Activated T-helper 9 cell treated with anti-CD3 and anti-CD28 coated beads, Interleukin-2, amount 50 U/mL, for 16 hours (primary cell): ENCODE measurements at places on chromosomes 4 and X.

- no peak for DNase-seq
Observed at GRCh38 chr4:88693792-88694191, 3.8 kb downstream of the NAP1L5 start.

- DNase-seq, result no peak
Observed at GRCh38 chr4:47010347-47010911, 17.0 kb upstream of the GABRA4 start.

DNA sequence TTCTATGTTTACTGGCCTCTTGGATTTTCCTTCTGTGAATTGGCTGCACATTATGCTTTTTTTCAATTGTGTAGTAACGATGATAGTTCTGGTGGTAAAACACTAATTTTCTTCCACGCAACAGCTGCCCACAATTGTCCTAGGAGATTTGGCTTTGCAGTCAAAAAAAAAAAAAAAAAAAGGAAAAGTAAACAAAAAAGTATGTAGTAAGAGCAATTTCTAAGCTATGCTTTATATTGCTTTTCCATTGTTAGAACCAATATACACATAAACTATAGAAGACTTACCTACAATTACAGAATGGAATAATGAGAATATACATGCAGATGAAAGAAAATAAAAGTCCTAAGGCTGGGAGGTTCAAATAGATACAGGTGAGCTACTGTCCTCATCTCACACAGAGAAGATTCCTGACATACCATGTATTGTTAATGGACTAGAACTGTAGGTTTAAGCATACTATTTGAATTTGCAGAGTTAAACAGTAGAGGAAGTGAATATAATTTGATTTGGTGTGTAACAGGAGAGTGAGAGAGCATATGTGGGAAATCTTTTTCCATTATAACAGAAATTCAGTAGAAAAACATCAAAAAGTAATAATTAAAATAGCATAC, 976.2 kb downstream of the RAB28 start:
- no peak for DNase-seq

DNA sequence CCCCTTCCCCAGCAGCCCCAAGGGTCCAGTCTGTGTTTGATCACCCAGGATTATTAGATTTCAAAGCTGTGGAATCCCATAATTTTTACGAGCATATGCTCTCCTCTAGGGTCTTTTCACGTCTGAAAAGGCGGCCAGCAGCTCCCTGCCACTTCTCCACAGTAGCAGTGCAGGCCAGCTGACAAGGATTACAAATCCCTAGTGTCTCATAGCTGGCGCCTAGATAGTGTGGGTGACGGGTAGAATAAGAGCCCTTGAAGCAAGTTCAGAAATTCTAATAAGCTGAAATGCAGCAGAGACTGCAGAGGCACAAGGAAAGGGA, 79.4 kb downstream of the RLIM start:
- no peak for DNase-seq

GRCh38 chr4:29375716-29376115, 1344.5 kb upstream of the PCDH7 start:
- no peak for DNase-seq

DNA sequence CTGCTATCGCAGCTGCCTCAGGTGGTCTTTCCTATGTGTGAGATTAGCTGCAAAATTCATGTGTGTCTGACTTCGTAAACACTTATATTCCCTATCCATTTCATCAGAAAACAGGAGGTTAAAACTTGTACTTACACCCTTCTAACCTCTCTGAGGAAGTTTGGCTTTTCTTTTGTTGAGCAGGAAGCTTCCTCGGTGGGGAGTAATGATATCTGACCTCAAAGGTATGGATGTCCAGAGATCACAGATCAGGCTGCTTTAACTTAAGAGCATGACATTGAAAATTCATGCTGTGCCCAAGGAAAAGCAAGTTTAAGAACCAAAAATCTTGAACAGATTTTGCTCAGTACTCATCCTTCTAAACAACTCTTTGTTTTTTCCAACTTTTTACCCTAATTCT, 429.1 kb downstream of the STIM2 start:
- DNase-seq, result no peak

- no peak for DNase-seq
Observed at GRCh38 chr4:788636-789297, 37.2 kb downstream of the CPLX1 start.

DNA sequence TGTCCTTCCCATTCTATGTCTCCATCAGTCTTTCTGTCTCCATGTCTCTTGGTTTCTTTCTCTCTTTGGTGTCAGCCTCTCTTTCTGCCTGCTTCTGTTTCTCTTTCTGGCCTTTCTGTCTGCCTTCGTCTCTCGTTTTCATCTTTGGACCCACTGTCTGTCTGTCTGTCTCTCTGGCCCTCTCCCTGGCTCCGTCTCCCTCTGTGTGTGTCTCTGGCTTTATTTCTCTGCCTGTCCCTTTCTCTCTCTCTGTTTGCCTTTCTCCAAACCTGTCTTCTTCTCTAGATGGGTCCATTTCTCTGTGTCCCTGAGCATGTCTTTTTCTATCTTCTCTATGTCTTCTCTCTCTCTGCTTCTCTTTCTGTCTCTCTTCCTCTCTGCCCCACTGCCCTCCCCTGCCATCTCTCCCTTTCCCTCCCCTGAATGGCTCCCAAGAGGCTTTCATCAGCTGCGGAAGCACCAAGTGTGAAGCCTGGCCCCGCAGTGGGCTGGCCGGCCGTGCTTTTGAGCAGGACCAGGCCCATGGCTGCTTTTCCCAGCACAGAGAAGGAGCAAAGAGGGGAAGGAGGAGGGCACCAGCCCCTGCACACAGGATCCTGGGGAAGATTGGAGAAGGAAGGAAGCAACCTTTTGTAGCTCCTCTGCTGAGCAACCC, 57.4 kb downstream of the PJA1 start:
- no peak for DNase-seq
